Jurkat, Clone E6-1 (cell line): ENCODE measurements at places on chromosomes 1 and 21.

DNA sequence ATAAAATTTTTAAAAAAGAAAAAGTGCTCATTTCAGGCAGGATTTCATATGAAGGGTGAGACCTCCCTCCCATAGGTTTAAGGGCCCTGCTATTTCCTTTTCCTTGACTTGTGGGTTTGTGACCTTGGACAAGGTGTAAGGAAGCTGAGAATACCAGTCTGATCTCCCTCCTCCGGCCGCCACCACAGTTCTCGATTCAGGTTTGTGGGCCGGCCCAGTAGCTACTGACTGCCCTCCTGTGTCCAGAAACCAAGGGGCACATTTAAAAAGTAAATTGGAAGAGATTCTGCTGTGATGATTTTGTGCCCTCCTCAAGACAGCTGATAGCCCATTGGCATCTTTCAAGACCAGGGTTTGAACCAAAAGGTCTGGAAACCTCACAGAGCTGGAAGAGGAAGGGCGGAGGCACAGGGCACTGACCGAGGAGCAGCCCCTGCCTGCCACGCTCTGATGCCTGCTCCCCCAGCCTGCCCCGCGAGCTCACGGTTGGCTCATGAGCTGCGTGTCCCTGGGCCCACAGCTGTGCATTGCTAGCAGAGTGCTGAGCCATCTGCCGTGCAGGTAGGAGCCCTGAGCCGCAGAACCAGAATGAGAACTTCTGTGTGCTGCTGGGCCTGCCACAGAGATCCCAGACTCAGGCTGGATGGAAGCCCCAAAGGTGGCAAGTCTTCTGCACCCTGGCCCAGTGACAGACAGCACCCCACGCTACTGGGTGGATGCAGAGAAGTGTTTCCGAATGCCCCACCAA lies 348.7 kb downstream of the NPHP4 start:
- no peak for DNase-seq

- DNase-seq, result no peak
Measured at GRCh38 chr21:25904044-25904695, 169.4 kb downstream of the GABPA start.

DNA sequence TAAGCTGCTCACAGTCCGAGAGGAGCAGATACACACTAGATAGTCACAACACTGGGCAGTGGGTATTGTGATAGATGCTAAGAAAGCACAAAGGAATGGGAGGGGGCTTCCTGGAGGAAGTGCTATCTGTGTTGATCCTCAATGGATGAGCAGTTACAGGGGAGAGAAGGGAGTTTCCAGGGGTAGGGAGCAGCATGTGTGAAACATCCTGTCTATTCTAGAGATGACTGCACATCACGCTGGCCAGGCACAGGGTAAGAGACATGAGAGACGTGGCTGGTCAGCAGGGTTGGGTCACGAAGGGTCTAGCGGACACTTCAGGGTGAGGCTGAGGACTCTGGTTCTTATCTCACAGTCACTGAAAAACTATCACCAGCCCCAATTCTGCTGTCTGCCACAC lies 235.2 kb downstream of the TRABD2B start:
- DNase-seq, result no peak

DNA sequence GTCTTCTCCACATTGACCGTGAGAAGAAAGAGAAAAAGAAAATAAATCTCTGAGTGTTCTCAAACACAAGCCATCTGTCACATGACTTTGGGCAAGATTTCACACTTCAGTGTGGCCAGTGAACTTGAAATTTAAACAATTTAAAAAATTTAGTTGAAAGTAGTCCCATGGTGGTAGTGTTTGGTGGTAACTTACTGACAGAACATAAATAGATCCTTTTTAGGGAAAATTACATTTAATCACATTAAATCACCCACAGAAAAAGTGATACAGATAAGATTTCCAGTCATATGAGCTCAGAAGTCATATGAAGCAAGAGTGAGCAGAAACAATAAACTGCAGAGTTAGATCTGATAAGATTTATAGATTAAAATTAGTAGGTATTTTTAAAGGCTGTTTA lies 31.9 kb upstream of the SGIP1 start:
- DNase-seq, result no peak

GRCh38 chr1:47407481-47407880 lies 8.6 kb upstream of the FOXE3 start:
- no peak for DNase-seq

GRCh38 chr1:172928412-172928811 lies 122.3 kb downstream of the TNFSF18 start:
- DNase-seq, result no peak

DNA sequence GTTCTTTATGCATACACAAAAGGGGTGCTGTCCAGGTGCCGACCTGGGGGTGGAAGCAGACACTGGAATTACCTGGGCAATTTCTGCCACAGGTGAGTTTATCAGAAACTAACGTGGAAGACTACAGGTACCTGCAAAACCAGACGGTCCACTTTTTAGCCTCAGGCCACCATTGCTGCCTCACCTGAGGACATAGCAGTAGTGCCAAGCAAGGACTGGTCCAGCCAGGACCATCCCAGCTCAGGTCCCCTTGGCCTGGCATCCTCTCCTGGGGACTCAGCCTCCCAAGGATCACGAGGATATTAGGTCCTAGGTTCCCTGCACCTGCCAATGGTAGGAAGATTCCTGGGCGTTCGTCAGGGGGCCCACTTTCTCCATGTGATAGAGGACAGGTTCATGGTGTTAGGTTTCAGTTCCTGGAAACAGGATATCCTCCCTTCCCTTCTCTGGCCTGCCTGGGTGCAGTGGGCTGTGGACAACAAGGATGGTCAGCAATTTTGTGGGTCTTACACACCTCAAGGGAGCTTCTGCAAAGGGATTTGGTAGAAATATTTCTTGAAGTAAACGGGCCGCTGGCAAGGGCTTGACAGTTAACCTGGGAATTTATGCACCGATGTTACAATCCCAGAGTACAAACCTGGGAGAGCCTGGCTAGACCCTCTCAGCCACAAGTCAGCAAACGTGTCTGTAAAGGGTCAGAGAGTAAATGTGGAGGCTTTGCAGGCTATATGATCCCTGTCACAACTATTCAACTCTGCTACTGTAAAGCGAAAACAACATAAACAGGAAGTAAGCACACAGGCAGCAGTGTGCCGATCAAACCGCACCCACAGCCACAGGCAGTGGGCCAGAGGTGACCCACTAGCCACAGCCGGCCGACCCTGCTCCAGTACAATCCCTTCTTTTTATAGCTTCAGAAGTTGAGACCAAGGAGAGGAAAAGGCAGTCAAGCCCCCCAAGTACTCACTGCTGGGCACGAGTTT lies 71.4 kb upstream of the RAB4A start:
- DNase-seq, result no peak

GRCh38 chr1:47436979-47437446 lies 831 bp upstream of the FOXD2 start:
- no peak for DNase-seq

DNA sequence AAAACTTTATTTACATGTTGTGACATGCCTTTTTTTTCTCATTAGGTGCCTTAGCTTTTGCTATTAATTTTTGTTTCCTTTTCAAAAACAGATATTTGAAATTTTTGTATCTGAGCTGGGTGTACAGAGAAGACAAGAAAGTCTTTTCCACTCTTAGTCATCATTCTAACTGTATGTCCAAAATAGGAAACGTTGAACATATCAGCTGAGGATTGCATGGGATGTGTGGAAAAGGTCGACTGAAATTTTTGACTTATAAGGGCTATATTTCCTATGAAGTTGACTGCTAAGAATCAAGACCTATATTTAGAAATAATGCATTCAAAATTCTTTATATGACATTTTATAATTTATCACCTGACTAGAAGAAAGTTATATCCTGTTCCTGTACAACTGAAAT lies 270.0 kb upstream of the ZRANB2 start:
- DNase-seq, result no peak

DNA sequence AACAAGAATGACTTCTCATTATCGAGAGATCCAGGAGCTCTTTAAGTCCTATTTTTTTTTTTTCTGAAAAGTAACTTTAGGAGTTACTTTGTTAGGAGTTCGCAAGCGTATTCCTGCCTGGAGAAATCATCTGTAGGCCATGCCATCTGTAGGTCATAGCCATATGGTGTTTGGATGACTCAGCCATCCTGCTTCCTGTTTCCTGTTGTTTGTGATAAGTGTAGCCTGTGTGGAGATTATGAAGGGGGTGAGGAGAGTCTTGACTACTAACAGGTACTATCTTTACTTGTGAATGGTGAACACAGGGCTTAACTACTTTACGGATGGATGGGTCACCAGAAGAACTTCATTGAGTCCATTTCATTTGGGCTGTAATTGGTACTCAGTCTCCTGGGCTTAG lies 327.2 kb downstream of the PTPRU start:
- no peak for DNase-seq

GRCh38 chr1:222697826-222698225 lies 14.5 kb downstream of the AIDA start:
- DNase-seq, result no peak

DNA sequence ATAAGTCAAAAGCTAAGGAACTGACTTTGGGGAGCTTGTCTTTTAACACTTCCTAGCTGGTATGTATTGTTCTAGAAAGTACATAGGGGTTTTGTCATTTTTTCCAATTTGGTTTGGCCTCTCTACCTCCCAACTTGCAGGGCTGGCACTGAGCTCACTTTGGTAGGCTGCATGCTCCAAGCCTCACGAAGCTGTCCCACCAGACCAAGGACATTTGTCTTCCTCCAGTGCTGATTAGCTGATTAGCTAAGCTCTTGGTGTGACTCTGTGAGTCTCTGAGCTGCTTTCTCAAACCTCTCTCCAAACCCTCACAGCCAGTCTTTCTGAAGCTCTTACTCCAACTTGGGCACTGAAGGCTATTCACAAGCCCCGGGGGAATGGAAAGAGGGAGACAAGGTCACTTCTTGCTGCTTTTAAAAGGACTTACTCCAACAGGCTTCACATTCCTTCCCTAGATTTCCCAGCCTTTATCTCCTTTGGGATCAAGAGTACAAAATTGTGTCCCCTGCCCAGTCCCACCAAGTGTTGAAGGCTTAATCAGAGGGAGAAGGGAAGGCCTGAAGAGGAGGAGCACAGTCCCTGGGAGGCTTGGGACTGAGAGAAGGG lies 893 bp upstream of the CFAP45 start:
- DNase-seq, result no peak

GRCh38 chr1:94973309-94973922 lies 46.5 kb upstream of the CNN3 start:
- DNase-seq, result no peak

- peak; percentile 37 for DNase-seq
Measured at GRCh38 chr1:55893155-55893554, 678.0 kb upstream of the USP24 start.

- no peak for DNase-seq
Measured at GRCh38 chr21:38986806-38987632, 181.3 kb downstream of the ETS2 start.

GRCh38 chr1:91645031-91645430 lies 144.4 kb downstream of the CDC7 start:
- no peak for DNase-seq

DNA sequence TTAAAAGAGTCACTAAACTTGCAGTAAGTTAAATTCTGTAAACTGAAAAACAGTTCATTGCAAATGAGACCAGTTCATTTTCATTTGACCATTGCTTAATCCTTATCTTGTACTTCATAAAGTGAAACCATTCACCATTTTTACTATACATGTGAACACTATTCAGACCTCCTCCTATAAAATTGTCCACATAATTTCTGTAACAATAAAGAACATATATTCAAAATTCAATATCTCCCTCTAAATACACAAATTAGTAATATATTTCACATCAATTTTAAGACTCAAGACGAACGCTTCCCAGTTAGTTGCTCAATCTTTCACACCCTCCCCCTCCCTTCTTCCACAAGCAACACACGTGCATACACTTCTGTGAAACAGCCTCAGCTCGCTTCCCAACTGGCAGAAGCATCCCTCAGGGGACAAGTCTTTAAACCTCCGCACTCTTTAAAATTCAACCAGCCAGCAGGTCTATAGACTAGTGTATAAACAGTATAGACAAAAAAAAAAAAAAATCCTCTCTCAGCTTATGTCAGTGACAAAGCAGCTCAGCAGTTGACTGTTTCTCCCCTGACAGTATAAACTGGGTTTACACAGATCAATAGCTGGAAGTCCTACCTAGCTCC lies 99.6 kb downstream of the DENND1B start:
- no peak for DNase-seq

DNA sequence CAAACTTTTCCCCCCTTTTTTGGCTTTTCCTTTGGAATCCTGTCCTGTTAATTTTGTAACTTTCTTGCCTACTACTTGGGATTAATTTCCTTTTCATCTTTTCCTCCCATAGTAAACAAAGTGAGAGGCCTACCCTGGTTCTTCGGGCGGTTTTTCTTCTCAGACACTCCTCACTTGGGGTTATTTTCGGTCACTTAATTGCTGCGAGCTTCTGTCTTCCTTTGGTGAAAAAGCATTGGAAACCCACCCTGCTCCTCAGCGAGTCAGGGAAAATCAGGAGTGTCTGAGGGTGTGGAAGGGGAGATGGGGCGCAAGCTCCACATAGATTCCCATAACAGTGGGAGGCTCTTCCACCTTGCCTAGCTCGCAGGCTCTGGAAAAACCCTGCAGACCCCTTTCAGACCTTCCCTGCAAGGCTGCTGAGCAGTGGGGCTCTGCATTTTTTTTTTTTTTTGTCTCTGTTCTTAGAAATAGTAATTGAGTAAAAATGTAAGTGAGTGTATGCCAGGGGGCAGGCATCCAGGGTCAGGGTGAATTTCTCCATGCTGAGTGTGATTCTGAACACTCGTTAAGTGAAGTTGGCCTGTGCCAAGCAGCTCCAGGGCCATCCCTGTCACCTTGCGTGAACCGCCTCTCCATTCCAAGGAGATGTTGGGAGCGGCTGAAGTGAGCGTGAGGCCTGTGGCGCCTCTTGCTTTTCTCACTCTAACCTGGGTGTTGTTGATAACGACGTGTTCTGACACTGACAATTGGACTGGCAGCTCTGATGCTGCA lies 20.3 kb downstream of the TGFB2 start:
- no peak for DNase-seq

- peak; percentile 55 for DNase-seq
Measured at GRCh38 chr21:15682186-15682895, 47.4 kb upstream of the USP25 start.

DNA sequence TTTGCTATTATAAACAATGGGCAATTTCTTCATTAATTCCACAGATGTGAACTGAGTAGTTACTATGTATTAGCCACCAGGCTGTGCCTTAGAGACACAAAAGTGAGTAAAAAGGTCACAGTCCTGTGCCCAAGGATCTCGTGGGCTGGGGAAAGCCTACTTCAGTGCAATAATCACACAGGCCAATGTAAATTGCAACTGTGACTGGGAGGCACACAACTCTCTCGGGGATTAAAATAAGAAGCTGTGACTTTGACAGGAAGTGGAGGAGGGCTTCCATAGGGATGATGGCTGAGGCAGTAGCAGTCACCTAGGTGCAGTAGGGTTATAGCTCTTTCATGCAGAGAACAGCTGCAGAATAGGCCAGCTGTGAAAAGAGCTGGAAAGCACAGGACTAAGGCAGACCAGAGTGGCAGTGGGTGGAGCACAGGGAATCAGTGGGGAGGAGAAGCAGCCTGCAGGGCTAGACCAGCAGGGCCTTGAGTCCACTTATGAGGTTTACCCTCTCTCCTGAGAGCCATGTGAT lies 121.9 kb downstream of the MAB21L3 start:
- no peak for DNase-seq

DNA sequence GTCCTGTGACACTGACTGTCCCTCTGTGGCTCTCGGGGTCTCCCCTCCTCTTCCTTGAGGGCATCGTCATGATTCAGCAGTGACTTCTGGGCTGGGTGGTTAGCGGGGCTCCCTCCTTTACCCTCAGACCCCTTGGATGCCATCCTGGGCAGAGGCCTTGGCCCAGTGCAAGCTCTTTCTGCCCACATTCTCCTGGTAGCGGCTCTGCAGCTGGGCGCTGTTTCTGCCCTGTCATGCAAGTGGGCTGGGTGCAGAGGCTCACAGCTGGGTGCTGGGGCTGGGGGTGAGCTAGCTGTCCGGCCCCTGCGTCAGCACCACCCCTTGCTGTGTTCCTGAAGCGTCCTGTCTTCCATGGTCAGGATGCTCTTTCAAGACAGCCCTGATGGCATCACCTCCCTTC lies 158.5 kb downstream of the PCBP3 start:
- DNase-seq, result no peak
